ENCODE measurements at places on chromosomes 6 and 20.

DNA sequence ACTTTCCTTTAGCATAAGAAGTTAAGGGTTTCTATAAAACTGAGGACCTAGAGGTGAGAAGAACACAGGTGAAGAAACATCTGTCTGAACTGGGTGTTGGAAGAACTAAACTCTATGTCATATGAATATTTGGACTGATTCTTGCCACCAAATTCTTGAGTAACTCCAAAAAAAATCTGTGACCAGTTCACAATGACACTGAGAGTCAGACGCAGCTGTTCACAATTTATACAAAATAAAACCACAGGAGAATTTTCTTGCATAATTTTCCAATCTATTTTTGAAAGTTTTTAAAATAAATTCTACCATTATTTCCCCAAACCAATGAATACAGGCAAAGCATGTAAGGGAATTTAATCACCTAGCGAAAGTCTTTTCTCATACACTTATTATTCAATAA is 148.1 kb upstream of the TCF21 start:
- no peak for DNase-seq

DNA sequence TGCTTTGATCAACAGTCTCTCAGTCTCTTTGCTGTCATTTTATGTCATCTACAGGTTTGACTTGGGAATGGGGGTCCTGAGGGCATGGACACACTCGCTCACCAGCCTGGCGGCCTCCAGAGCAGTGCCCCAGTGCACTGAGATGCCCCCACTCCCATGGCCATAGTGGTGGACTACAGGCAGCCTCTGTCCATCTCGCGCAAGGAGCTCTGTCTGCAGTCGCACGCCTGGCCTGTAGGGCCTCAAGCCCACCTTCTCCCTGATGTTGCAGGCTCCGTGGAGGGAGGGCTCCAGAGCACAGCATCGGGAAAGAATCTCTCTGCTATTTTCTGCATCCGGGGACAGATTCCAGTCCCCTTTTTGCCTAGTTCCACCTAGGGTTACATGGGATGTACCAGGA is 22.6 kb downstream of the DDO start:
- no peak for DNase-seq

GRCh38 chr20:53950031-53950430 is 120.4 kb downstream of the BCAS1 start:
- DNase-seq = peak; percentile 32

DNA sequence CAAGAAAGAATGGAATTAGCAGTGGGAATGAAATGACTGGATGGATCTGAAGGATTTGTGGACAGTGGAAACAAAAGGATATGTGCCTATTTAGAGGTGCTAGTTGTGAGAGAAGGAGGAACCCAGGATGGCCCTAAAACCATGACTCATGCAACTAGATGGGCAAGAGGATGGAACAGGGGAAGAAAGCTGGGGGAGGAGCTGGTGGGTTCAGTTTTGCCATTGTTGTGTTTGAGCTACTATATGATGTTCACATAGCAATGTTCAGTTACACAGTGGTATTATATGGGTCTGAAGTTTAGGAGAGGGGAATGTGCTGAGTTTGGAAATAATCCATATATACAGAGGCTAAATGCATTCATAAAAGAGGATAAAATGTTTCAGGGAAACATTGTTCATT is 125.7 kb upstream of the SSTR4 start:
- DNase-seq = no peak

Measured in fibroblast of the aortic adventitia (primary cell).